ENCODE measurements at places on chromosomes 12 and 14.
A peak's percentile ranks its signal among the peaks of the same experiment; 100 is the strongest.

- DNase-seq, result no peak
Observed at GRCh38 chr14:94139421-94139820, 10.0 kb upstream of the IFI27L2 start.

DNA sequence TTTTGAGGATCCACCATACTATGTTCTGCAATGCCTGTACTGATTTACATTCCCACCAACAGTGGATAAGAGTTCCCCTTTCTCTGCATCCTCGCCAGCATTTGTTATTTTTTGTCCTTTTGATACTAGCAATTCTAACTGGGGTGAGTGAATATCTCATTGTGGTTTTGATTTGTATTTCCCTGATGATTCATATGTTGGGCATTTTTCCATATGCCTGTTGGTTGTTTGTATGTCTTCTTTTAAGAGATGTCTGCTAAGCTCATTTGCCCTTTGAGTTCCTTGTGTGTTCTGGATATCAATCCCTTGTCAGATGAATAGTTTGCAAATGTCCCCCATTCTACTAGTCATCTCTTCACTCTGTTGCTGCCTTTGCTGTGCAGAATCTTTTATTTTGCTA is 49.0 kb upstream of the MSRB3 start:
- DNase-seq, result no peak

- DNase-seq, result peak; percentile 49
Observed at GRCh38 chr12:124797321-124797720, 66.3 kb downstream of the SCARB1 start.

DNA sequence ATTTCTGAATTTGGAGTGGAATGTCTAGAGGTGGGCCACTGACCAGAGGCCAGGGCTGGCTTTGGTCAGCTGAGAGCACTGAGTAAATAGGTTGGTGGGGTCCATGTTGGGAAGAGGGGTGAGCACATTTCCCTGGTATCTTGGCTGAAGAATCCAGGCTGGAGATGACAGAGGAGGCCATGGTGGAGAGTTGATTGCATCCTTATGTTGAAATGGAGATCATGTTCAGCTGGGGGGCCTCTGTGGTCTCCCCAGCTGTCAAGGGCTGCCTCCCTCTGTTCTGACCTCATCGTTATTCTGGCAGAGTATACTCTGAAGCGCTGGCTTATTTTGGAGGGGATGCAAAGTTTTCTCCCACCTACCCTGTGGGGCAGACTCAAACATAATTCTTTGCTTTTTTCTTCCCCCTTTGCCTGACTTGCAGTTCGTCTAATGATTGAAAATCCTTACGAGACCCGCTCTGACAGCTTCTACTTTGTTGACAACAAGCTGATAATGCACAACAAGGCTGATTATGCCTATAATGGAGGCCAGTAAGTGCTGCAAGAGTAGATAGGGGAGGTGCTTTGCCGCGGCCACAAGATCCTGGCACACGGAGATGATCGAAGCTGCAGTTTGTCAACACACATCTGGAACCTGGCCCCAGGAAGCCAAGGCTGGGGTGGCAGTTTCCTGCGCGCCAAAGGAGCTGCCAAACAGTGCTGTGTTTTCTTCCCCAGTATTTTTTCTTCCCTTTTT is 6.0 kb upstream of the ACADS start:
- DNase-seq, result no peak

DNA sequence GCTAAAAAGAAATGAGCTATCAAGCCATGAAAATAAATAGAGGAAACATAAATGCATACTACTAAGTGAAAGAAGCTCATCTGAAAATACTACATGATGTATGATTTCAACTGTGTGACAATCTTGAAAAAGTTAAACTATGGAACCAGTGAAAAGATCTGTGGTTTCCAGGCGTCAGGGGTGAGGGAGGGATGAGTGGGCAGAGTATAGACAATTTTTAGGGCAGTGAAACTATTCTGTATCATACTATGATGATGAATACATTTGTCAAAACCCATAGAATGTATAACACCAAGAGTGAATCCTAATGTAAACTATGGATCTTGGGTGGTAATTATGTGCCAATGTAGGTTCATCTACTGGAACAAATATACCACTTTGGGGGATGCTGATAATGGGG is 21.3 kb downstream of the SPX start:
- no peak for DNase-seq

Measured in MV-4-11 (cell line).